ENCODE measurements at places on chromosomes 1 and 21. TPM values are rescaled to one million over a fixed set of nuclear protein-coding genes. Genes with fewer than 3 reads are reported as not detected.

Gene NPHS2
- total RNA-seq: not detected

Gene SELP
- 0.21 TPM for total RNA-seq

Gene MAEL
- not detected for total RNA-seq

Gene RNU1-2
- total RNA-seq: 3,428 TPM

Gene HIVEP3
- total RNA-seq: 8.9 TPM

Gene GIPC2
- total RNA-seq: 2.9 TPM

Gene LEMD1
- total RNA-seq: 3.0 TPM

Gene ACTL8
- 0.26 TPM for total RNA-seq

Gene TNFRSF4
- 0.80 TPM for total RNA-seq

Gene ACTN2
- 0.21 TPM for total RNA-seq

Gene KMO
- not detected for total RNA-seq

Gene ALX3
- total RNA-seq: not detected

Gene ITLN2
- total RNA-seq: 118 TPM

Gene CELA3B
- total RNA-seq: not detected

Gene SMIM1
- total RNA-seq: 2.1 TPM

Gene PBXIP1
- 82.1 TPM for total RNA-seq

Gene ATAD3B
- total RNA-seq: 27.2 TPM

Gene KCTD3
- total RNA-seq: 32.9 TPM

Gene OR2T11
- not detected for total RNA-seq

Gene ADAMTSL4
- 0.36 TPM for total RNA-seq

Gene TMEM125
- total RNA-seq: 2.7 TPM

Gene PTCH2
- total RNA-seq: 0.51 TPM

Gene CAMK2N1
- total RNA-seq: 0.28 TPM

Gene ANGPTL3
- not detected for total RNA-seq

Gene SLC6A17
- 46.1 TPM for total RNA-seq

Gene SPTA1
- 6.1 TPM for total RNA-seq

Gene OR14K1
- total RNA-seq: not detected

Gene TMCC2
- total RNA-seq: 5.6 TPM

Gene FCRL4
- not detected for total RNA-seq

Gene AKNAD1
- total RNA-seq: not detected

Gene B4GALT2
- 35.4 TPM for total RNA-seq

Gene LAMB3
- total RNA-seq: 0.21 TPM

Gene PRAMEF7
- total RNA-seq: not detected

Gene PLEKHG5
- total RNA-seq: 109 TPM

Gene ASAP3
- 36.4 TPM for total RNA-seq

Gene PRAMEF1
- not detected for total RNA-seq

Gene PCNX2
- 24.0 TPM for total RNA-seq

Gene IFI44
- total RNA-seq: 0.69 TPM

Gene LINGO4
- 0.13 TPM for total RNA-seq

Gene BLACAT1
- total RNA-seq: 2.2 TPM

Gene HPCA
- total RNA-seq: not detected

Gene HSD3B2
- total RNA-seq: not detected

Gene EPS15
- total RNA-seq: 120 TPM

Gene IL12RB2
- total RNA-seq: 0.36 TPM

Gene SLC39A1
- 136 TPM for total RNA-seq

Gene TNN
- total RNA-seq: 4.1 TPM

Gene GBP5
- 2.6 TPM for total RNA-seq

Gene FCMR
- total RNA-seq: 8.4 TPM

Gene USP21
- total RNA-seq: 22.2 TPM

Gene HSPA6
- total RNA-seq: not detected

Gene VWA5B1
- total RNA-seq: not detected

Gene RNF220
- total RNA-seq: 87.5 TPM

Gene SAMSN1
- total RNA-seq: 2.0 TPM

Gene MAP1LC3C
- 1.7 TPM for total RNA-seq

Gene FAM20B
- total RNA-seq: 31.4 TPM
